ENCODE measurements at places on chromosomes 13 and 19.

DNA sequence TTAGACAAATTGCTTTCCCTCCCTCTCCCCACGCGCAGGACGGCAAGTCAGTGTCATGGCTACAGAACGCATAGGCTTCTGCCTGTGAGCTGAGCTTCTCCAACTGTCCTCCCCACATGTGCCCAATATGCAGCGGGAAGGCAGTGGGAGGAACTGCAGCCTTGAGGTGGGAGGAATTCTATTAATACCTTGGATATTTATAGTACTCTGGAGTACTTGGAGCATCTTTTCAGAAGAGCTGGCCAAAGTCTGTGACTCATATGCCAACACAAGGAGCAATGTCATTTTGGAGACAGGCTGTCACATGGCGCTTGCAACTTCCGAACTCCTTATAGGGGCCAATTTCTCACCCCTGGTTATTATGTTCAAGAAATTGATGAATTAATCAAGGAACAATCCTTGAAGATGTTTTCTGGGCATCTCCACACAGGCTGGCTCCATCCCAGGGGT is 245.0 kb upstream of the SERP2 start:
- DNase-seq = peak; percentile 72
- H3K36me3 ChIP-seq = no peaks in the 10 kb centered on the region
- H3K4me3 ChIP-seq = no peak overlapping the region
- peak overlapping the region; percentile 84 for H3K27ac ChIP-seq

- H3K4me1 ChIP-seq = no peaks in the 10 kb centered on the region
- H3K36me3 ChIP-seq = no peaks in the 10 kb centered on the region
These were observed 161.9 kb downstream of the B3GLCT start for GRCh38 chr13:31361673-31362072.

DNA sequence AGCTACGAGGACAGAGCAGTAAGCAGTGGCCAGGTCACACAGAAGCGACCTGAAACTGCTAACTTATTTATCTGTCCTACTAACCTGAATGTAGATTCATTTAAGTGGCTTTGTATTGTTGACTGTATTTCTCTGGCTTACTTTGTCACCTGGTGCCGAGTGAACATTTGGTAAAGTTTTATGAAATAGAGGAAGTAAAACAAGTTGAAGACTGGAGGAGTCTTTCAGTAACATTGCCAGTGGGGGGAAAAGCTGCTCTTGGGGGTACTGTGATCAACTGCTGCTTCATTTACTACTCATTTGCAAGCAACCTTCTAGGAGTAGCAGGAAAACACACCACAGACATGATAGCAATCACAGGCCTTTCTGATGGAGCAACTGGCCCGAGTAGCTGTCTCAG is 615.0 kb downstream of the FGF9 start:
- H3K36me3 ChIP-seq = no peaks in the 10 kb centered on the region
- no peak for DNase-seq
- no peaks in the 10 kb centered on the region for H3K4me1 ChIP-seq
- H3K27ac ChIP-seq = no peak overlapping the region
- H3K27me3 ChIP-seq = no peaks in the 10 kb centered on the region
- no peak overlapping the region for H3K4me3 ChIP-seq

DNA sequence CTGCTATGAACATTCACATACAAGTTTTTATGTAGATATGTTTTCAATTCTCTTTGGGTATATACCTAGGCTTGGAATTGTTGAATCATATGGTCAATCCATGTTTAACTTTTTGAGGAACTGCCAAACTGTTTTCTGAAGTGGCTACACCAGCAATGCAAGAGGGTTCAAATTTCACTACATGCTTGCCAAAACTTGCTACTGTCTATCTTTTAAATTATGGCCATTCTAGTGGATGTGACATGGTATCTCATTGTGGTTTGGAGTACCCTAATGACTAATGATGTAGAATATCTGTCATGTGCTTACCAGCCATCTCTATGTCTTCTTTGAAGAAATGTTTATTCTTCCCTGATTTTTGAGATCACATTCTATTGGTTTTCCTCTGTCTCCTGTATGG is 860.3 kb downstream of the DIAPH3 start:
- H3K4me3 ChIP-seq = no peak overlapping the region
- no peaks in the 10 kb centered on the region for H3K4me1 ChIP-seq
- no peaks in the 10 kb centered on the region for H3K36me3 ChIP-seq
- DNase-seq = no peak
- H3K27ac ChIP-seq = no peak overlapping the region

DNA sequence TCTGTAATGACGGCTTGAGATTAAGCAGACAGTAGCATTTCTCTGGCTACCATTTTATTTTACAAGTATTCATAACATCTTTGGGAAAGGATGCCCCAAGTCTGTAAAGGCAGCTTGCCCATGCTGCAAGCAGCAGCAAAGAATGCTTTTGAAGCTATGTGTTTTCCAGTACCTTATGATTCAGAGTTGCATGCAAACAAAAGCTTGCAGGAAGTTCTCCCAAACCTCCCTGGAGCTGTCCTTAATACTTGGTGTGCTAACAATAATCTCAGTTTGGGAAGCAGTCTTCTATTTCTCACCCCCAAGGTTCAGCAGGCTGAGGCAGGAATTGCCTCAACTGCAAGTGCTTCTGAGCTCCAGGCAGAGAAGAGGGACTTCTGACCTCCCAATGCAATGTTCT is 60.8 kb downstream of the CCNA1 start:
- H3K4me3 ChIP-seq = no peak overlapping the region
- DNase-seq = no peak
- no peak overlapping the region for H3K27ac ChIP-seq
- no peaks in the 10 kb centered on the region for H3K4me1 ChIP-seq
- no peaks in the 10 kb centered on the region for H3K27me3 ChIP-seq

- H3K27me3 ChIP-seq = no peaks in the 10 kb centered on the region
- no peaks in the 10 kb centered on the region for H3K4me1 ChIP-seq
- no peak for DNase-seq
- H3K36me3 ChIP-seq = no peaks in the 10 kb centered on the region
- no peak overlapping the region for H3K27ac ChIP-seq
These were observed 9.5 kb downstream of the TUBA3C start for GRCh38 chr13:19172007-19172646.

All from gastrocnemius medialis (tissue), 4 donors.